ENCODE measurements at places on chromosomes 3 and 15.

GRCh38 chr15:77959432-77959879 is 118.1 kb downstream of the TBC1D2B start:
- peak; percentile 64 for DNase-seq

GRCh38 chr15:50248994-50249582 is 16.4 kb downstream of the HDC start:
- no peak for DNase-seq

DNA sequence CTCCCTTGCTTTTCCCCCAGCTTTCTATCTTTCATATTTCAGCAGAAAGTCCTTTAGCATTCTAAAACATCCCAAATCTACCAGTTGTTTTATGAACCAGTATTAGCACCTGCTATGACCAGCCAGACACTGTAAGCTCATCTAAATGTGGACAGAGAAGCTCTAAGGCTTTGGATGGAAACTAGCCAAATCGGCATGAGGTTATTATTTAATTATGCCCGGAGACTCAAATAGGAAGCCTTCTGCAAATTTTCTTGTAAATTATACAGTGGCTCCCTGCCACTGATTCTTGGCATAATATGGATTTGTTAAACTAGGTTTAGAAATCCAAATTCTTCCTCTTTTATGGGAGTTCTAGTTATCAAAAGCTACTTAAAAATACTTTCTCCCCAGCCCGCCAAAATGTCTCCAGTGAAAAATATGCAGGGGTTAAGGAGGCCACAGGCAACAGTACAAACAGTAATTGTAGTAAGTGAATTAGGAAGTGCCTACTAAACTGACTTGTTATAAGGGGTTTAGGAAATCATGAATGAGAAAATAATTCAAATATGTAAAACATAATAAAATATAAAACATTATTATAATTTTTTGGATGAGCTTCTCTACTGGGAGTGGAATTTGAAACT is 15.4 kb downstream of the MYH15 start:
- DNase-seq: no peak

- DNase-seq: no peak
Measured at GRCh38 chr3:71872256-71872655, 87.3 kb upstream of the PROK2 start.

- DNase-seq: no peak
Measured at GRCh38 chr3:78847603-78848002, 920.2 kb downstream of the ROBO1 start.

DNA sequence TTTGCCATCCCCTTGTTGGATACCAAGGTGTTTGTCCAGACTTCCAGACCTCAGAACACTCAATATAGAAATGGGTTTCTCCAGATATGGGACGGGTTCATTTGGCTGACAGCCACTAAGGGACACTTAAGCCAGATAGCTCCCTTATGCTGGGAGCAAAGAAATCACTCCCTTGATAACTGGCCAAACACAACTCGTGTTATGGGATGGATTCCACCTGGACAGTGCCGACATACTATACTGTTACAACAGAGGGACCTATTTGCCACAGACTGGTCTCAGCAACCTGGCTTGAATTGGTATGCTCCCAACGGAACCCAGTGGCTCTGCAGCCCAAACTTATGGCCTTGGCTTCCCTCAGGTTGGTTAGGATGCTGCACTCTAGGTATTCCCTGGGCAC is 114.0 kb upstream of the PLCL2 start:
- DNase-seq: no peak

GRCh38 chr3:116394365-116394764 is 50.9 kb downstream of the LSAMP start:
- DNase-seq: no peak

GRCh38 chr15:90660195-90660998 is 56.7 kb upstream of the BLM start:
- DNase-seq: peak; percentile 59

- no peak for DNase-seq
Measured at GRCh38 chr15:40691737-40692136, 3.2 kb upstream of the RAD51 start.

DNA sequence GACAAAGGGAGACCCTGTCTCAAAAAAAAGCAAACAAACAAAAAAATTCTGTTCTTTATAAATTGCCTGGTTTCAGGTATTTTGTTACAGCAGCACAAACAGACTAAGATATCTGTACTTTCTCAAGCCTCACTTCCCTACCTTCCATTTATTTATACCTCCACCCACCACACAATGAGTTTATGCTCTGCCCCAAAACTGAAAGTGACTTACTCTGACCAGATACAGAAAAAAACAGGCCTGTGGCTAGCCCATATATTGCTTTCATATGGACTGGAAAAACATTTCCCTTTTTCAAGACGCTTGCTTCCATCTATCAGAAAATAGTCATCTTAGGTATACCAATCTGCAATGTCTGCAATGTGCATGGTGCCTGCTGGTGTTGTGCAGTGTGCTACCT is 8.7 kb upstream of the GPD1L start:
- no peak for DNase-seq

DNA sequence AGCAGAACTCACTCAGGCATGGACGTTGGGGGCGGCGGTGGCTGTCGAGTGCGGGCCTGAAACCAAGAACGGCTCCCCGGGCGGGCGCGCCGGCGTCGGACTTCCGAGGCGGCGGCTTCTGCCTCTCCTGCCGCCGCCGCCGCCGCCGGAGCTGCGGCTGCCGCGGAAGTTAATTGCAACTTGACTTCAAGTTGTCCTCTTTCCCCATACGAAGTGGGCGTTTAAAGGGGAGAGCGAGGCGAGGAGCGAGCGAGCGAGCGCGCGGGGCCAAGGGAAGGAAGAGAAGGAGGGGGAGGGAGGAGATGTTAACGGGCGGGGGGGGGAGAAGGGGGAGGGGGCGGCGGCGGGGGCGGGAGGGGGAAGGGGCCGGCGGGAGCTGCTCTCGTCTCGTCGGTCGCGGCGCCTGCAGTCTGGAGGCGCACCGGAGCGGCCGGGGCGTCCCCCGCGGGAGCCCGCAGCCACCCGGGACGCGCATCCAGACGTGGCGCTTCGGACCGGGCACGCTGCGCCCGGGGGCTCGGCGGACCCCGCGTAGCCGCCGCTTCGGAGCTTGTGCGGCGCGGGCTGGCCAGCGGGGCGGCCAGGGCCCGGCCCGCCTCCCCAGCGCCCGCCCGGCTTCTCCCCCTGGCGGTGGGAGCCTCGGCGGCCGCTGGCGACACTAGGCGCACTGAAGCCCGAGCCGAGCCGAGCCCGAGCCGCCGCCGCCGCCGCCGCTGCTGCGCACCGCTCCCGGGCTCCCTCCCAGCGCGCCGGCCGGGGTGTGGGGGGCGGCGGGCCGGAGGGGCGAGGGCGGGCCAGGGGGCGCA is 19.7 kb upstream of the SATB1 start:
- DNase-seq: peak; percentile 74

- no peak for DNase-seq
Measured at GRCh38 chr3:34837848-34838741, 801.2 kb upstream of the ARPP21 start.

DNA sequence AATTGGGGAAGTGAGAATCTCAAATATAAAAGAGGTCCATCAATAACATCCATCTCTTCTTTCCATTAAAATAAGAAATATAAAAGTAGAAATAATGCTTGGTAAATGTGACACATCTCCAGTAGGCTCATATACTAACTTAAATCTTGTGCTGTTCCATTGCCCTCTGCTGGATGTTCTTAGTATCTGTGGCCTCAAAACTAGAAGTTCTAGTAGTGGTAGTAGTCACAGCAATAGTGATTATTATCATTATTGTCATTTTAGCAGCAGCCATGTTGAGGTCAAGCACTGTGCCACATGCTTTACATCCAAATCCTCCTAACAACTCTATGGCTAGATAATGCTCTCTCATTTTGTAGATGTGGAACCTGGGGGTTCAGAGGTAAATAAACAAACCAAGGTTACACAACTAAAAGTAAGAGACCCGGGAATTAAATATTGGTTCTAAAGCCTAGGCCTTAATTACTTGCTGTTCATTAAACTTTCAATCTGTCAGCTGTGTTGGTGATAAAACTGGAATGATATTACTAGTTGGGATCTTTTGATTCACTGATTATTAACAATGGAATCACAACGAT is 20.2 kb upstream of the BTLA start:
- no peak for DNase-seq

GRCh38 chr15:76903251-76903681 is 1.9 kb downstream of the SCAPER start:
- DNase-seq: peak; percentile 4

DNA sequence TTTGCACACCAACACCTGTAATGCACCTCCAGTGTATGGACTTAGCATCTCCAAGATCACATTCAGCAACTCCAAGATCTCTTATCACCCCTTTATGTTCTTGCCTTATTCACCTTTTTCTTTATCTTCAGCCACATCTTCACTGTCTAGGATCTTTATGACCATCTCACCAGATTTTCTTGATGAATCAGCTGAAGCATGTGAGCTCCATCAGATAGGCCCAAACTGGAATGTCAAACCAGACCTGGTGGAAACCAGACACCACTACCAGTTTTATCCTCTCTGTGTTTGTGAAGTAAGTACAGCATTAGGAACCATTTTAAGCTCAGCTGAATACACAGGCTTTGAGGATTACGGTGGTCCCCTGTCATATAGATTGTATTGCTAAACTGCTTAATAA is 330.4 kb upstream of the NDN start:
- DNase-seq: no peak

DNA sequence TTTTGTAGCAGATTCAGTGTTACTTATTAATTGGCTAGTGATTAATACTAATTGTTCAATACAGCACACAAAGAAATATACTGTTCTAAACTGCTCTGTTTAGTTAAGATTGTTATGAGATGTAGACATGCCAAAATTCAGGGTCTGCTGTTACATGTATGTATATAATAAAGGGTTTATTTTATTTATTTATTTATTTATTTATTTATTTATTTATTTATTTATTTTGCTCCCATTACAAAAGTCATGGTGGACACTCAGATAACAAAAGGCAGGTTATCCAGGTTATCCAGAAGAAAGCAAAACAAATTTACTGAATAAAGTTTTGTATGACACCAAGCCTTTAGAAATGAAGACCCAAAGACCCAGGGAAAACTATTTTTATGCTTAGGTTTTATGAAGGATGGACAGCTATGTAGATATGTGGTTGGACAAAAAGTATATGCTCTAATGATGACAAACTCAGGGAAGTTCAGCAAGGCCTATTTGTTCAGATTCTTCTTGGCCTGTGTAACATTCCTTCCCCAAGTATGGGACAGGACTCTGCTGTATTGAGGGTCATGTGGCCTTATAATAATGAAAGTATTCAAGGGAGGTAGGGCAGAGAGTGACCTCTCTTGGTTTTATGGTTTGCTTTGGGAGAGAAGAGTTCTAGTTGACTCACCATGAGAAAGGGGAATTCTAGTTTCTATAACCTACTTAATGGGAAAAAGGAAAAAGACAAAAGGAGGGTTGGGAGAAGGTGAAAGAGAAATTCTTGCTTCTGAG is 1056.8 kb downstream of the ROBO2 start:
- DNase-seq: no peak

DNA sequence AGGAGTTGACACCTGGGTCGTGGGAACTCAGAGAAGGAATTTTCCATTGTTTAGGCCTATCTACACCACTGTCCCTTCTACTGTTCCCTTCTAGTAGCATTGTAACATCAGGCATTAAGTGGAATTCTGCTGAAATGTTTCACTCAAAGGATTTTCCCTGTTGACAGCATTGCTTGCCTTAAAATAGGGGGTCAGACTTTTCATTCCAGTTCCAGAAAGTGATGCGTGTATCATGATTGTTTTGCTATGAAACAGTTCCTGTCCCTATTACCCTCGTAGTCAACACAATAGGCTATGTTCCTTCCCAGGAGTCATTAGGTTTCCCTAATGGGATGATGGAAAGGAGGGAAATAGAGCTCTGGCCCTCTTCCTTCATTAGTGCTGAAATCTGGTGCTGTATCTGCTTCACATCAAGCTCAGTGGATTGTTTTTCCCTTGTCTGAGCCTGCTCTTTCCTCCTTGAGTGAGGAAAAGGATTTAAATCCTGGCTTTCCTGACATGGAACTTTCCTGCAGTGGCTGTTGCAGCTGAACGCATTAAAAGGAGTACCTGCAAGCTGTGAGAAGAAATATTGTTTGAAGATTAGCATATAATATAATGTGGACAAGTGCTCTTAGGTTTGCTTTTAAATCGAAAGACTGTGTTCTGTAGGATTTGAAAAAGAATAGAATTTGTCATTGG is 195.9 kb downstream of the KLHL25 start:
- DNase-seq: no peak

- no peak for DNase-seq
Measured at GRCh38 chr15:83449937-83450506, 2.9 kb downstream of the SH3GL3 start.

GRCh38 chr15:64878705-64879104 is 33.0 kb upstream of the ANKDD1A start:
- DNase-seq: no peak

DNA sequence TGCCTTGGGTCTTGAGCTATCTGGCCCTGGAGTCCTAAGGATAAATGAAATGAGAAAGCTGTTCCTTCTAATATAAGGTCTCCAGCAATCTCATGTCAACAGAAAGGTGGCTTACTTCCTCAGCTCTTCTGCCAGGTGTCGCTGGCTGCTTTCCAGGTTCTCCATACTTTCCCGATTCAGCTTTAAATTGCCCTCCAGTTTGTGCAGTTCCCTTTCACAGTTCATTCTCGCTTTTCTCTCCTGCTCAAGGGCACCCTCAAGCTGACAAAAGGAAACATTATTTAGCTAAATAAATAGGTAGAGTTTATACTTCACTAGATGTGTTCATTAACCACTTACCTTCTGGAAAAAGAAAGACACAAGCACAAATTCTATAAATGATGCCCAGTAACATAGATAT is 73.0 kb downstream of the MYH15 start:
- no peak for DNase-seq

DNA sequence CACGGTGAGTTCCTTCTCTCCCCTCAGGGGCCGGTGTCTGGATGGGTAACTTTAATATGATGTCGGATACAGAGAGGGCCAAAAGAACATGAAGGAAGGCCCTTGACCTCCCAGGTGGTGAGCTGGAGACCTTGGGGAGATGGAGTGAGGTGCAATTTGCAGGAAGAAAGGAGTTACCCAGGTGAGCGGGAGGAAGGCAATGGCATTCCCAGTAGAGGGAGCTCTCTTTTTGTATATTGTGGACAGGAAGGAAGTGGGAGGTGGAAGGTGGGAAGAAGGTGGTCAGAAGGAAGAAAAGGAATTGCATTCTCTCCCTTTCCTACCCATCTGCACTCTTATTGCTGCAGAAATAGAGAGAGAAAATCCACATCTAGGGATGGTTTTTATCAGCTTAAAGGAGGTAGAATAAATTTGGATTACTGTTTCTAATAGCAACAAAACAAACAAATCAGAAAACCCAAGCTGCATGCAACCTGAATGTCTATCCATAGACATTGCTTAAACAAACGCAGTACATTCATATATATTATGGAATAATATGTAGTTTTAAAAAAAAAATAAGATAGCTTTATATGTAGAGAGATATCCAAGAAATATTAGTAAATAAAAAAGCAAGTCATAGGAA is 169.0 kb upstream of the TSC22D2 start:
- no peak for DNase-seq
